Pericardium fibroblast (primary cell): ENCODE measurements at places on chromosomes 11 and 22. TPM values are rescaled to one million over a fixed set of nuclear protein-coding genes. Genes with fewer than 3 reads are reported as not detected.

CRACR2B gene
- 0.70 and 3.3 TPM in 2 replicates for total RNA-seq

CFL1 gene
- 674 and 1,158 TPM in 2 replicates for total RNA-seq

UPK3A gene
- not detected in 2 replicates for total RNA-seq

C11orf65 gene
- 0.09 and 3.6 TPM in 2 replicates for total RNA-seq

CHID1 gene
- total RNA-seq = 88.0 and 91.3 TPM in 2 replicates

RCOR2 gene
- 7.8 and 8.4 TPM in 2 replicates for total RNA-seq

PAK1 gene
- 13.4 and 21.0 TPM in 2 replicates for total RNA-seq

RAB3IL1 gene
- 28.1 and 28.5 TPM in 2 replicates for total RNA-seq

CSF2RB gene
- 0.17 and 0.82 TPM in 2 replicates for total RNA-seq

ANO5 gene
- under 0.01 TPM in 1 of 2 replicates, not detected in the other for total RNA-seq

CHRM1 gene
- total RNA-seq = not detected in 2 replicates

THY1 gene
- total RNA-seq = 348 and 438 TPM in 2 replicates

IGSF9B gene
- total RNA-seq = 0.51 and 1.6 TPM in 2 replicates

OR8D4 gene
- total RNA-seq = not detected in 2 replicates

GNG3 gene
- total RNA-seq = not detected in 2 replicates

OR52N4 gene
- not detected in 2 replicates for total RNA-seq

SERPIND1 gene
- total RNA-seq = not detected in 2 replicates

SMC1B gene
- not detected in 2 replicates for total RNA-seq

PIH1D2 gene
- 2.0 TPM in 1 of 2 replicates, not detected in the other for total RNA-seq

JAML gene
- total RNA-seq = not detected in 2 replicates

TESMIN gene
- total RNA-seq = not detected in 2 replicates

APOL5 gene
- total RNA-seq = not detected in 2 replicates

TP53I11 gene
- total RNA-seq = 157 and 283 TPM in 2 replicates

VSTM5 gene
- total RNA-seq = not detected in 2 replicates

AMOTL1 gene
- total RNA-seq = 17.8 and 25.3 TPM in 2 replicates

PGR gene
- 1.9 TPM in 1 of 2 replicates, not detected in the other for total RNA-seq
